GM23248 (cell line): ENCODE measurements at places on chromosomes 2 and 18.

DNA sequence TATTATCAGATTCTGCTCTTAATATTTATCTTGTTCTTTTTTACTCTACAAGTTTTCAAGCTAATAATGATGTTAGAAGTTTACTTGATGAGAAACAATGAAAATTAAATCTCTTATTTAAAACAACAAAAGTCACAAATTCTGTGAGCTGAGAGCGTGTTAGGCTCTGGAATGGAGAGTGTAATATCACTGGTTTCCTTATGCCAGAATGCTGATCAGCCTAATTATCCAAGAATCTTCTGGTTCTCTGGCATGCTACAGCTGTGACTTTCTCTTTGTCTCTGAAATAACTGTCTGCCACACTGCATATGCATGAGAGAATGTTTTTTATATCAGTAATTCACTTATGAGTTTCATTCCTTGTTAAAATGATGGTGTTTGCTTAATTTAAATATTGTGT, 236.7 kb downstream of the PARD3B start:
- DNase-seq: no peak

DNA sequence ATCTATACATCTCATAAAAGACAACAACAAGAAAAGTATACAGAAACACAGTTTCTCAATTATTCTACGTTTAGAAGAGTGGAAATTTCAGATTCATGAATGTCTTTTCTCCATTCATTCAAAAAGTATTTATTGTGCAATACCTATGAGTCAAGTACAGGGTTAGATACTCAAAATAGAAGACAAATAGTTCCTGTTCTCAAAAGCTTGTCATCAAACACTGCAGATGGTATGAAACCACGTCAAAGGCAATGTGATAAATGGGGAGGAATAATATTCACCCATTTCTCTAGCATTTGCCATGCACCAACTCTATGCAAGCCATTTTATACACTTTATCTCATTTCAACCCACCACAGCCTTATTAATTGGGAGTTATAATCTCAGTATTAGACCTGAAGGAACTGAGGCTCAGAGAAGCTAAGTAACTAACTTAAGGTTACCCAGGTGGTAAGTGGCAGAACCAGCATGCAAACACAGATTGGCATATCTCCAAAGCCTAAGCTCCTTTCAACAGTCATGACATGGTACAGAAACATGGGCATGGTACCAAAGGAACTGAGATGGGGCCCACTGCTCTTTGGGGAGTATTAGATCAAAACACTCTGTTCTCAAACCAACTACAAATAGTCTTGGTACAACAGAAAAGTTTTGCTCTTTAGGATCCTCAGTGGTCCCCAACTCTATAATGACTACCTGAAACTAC, 67.2 kb upstream of the NPAS2 start:
- DNase-seq: peak; percentile 89

DNA sequence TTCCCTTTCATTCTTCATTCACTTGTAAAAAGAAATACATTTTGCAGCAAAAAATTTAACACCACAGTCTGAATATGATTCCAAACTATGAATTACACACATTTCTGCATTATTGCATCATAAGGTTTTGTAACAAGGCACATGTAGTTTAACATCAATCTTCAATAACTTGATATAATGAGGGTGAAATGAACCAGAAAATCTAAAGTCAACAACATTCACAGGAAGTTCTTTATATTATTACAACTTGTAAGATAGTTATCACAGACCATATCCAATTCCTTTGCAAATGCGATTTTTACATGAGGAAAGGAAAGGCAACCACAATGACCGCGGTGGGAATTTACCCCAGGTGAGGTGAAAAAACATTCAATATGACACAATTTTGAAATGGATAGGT, 213.3 kb downstream of the NAPG start:
- no peak for DNase-seq

DNA sequence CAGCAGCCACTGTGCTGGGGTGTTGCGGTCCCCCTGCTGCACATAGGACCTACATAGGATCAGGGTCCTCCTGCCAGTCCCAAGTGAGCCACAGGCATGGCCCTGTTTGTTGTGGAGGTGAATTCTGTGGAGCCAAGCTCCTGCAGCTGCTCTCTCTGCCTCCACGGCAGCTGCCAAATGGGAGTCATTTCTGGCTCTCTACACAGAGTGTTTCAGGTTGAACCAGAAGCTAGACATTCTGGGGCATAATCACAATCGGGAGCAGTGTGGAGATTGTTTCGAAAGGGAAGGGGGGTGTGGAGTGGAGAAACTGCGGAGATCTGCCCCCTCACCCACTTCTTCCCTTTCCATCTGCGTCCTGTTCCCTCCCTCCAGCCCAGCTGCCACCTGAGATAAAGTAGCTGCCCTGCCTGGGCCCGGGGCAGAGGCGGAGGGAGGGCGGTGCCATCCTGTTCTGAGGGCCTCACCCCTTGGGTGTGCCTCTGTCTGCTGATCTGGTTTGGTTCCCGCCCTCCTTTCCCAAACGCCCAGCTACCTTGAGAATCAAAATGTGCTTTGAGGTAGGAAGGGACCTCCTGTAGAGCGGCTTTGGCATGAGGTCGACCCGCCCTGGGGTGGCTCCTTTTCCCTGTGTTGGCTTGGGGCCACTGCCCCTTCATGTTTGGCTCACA, 139.4 kb downstream of the WDSUB1 start:
- DNase-seq: no peak

DNA sequence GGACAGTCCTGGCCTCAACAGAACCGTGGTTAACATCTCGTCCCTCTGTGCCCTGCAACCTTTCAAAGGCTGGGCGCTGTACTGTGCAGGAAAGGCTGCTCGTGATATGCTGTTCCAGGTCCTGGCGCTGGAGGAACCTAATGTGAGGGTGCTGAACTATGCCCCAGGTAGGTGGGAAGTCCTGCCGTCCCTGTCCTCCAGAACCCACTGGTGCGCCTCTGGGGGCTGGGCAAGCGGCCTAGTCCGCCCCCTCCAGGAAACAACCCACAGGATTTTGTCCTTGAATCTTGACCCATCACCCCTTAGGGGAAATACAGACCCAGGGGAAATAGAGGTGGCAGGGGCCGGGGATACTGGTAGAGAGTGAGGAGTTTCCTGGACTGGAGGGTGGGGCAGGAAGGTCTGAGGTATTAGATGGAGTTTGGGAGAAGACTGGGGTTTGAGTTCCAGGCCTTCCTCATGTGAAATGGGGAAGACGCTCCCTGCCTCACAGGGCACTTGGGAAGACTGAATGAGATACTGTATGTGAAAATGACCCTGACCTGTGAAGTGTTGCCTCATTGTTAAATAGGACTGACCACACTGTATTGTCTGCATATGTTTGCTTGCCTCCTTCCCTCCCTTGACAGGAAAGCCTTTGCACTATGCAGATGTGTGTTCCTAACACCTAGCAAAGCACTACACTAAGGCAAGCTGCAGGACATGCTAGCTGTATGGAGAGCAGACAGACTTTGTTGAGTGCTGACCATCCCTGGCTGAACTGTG, 1.4 kb downstream of the SPR start:
- no peak for DNase-seq

DNA sequence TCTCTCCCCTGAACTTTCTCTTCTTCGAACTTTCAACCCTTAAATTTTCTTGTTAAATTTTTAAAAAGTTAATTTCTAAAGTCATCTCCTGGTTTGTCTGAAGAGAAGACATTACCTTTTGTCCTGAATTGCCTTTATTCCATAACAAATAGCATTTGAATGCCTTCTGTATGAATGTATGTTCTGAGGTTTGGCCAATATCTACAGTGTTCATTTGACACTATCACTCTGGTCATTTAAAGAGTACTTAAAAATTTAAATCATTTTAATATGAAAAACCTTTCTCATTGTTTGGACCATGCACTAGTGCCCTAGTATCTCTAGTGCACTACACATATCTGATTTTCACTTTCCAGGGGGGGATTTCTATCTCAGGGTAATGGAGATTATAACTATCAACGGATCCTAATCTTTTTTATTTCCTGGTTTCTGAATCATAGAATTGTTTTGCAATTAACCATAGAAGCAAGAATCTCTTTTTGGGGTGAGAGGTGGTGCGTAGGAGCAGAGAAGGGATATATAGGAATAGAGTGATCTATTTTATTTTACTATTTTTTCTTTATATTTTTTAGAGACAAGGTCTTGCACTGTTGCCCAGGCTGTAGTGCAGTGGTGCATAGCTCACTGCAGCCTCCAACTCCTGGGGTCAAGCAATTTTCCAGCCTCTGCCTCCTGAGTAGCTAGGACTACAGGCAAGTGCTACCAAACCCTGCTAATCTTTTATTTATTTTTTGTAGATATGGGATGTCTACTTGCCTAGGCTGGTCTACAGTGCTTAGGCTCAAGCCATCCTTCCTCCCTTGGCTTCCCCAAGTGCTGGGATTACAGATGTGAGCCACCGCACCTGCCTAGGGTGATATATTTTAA, 25.5 kb downstream of the TANC1 start:
- DNase-seq: peak; percentile 38

GRCh38 chr18:69523582-69523981, 122.9 kb downstream of the DOK6 start:
- no peak for DNase-seq

DNA sequence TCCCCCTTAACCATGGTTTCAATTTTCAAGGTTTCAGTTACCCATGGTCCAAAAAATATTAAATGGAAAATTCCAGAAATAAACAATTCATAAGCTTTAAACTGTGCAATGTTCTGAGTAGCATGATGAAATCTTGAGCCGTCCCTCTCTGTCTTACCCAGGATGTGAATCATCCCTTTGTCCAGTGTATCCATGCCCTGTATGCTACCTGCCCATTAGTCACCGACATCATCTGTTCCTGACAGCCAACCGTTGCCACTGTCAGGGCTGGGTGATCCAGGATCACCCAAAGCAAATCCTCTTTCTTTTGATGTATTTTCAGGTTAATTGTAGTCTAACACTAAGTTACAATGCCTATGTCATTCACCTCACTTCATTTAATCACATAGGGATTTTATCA, 15.7 kb upstream of the OLA1 start:
- peak; percentile 80 for DNase-seq

- DNase-seq: no peak
Measured at GRCh38 chr2:236979664-236980063, 106.0 kb upstream of the COPS8 start.

DNA sequence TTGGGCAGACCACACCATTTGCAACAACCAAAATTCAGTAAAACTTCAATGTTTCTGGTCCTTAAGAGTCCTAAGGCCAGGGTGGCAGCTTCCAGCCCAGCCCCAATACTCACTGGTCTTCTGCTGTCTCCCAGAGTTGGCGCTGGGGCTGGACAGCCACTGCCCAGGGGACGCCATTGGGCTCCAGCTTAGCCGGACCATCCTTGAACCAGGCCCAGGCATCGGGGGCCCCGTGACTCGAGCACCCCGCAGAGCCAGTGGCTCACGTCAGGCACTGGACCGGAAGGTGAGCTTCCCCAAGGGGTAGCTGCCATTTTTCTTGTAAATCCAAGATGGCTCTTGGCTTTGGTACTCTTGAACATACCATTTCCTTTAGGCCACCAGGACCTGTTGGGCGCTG, 21.8 kb downstream of the SNED1 start:
- DNase-seq: no peak

GRCh38 chr18:45359275-45360009, 255.8 kb upstream of the SLC14A2 start:
- DNase-seq: no peak

- DNase-seq: no peak
Measured at GRCh38 chr2:38214209-38214717, 138.3 kb upstream of the CYP1B1 start.

- peak; percentile 13 for DNase-seq
Measured at GRCh38 chr2:132911726-132912724, 242.0 kb upstream of the LYPD1 start.

DNA sequence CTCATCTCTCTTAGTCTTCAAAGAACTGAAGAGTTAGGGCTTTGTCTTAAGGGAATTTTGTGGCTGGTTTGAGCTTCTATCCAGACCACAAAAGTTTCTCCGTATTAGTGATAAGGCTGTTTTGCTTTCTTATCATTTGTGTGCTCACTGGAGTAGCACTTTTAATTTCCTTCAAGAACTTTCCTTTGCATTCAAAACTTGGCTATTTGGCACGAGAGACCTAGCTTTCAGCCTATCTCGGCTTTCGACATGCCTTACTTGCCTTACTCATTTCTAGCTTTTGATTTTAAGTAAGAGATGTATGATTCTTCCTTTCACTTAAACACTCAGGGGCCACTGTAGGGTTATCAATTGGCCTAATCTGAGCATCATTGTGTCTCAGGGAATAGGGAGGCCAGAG, 29.9 kb downstream of the HDHD2 start:
- no peak for DNase-seq

GRCh38 chr2:178193496-178193822, 853 bp upstream of the OSBPL6 start:
- DNase-seq: no peak

DNA sequence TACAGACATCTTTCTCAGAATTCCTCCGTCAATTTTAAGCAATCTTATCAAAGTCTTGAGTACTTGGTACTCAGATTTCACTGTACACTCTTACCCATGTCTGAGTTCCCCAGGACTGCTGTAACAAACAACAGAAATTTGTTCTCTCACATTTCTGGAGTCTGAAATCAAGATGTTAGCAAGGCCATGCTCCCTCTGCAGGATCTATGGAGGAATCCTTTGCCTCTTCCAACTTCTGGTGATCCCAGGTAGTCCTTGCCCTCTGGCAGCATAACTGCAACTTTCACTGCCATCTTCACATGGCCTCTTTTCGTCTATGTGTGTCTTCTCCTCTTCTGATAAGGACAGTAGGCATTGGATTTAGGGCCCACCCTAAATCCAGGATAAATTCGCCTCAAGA, 17.1 kb upstream of the CACNB4 start:
- no peak for DNase-seq
